ENCODE measurements at places on chromosomes 13 and 19.

DNA sequence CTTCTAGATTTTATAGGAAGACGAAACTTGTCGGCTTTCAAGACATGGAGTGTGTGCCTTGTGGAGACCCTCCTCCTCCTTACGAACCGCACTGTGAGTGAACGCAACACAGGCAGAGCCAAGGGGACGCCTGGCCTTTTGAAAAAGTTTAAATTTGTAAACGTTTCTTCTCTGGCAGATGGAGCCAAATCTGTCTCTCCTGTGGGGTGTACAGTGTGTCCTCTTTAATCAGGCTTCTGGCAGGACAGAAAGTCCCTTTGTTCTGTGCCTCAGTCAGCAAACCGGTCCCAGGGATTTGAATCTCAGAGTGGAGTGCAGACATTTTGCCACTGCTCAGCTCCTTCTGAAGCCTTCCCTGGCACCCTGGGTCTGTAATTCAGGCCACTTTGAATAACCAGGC, 56.5 kb downstream of the TNFRSF19 start:
- DNase-seq: no peak

DNA sequence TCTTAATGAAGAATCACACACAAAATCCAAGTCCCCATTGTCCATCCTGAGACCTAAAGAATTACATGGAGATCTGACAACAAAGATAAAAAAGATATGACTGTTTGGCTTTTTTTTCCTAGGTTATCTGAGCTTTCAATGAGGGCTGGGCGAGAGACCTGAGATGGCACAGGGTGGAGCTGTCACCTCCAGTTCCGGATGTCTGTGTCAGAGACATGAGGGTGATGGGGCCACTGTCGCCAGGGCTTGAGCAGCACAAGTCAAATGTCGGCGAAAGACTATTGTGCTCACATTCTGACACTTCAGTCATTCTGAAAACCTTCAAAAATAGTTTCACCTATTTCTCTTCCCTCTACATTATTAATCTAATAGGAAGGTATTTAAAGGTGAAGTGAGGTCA, 65.7 kb downstream of the SLC7A1 start:
- no peak for DNase-seq

DNA sequence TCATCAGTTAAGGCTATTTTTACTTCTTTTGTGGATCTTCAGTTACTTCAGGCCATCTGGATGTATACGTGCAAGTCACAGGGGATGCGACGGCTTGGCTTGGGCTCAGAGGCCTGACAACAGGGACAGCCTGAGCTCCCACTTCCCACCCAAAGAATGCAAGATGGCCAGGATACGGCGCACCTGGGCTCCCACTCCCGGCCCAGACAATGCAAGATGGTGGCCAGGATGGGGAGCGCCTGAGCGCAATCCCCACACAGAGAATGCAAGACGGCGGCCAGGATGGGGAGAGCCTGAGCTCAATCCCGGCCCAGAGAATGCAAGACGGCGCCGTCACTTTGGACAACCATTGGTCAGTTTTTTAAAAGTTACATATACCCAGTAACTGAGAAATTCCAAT, 25.3 kb upstream of the MIER2 start:
- DNase-seq: no peak

GRCh38 chr19:33724021-33724720, 72.5 kb upstream of the KCTD15 start:
- DNase-seq: no peak

- DNase-seq: no peak
Observed at GRCh38 chr13:113029487-113030258, 60.7 kb downstream of the MCF2L start.

GRCh38 chr19:19218911-19219310, 7.2 kb downstream of the NCAN start:
- no peak for DNase-seq

- DNase-seq: no peak
Observed at GRCh38 chr19:6472713-6473112, 8.6 kb downstream of the CRB3 start.

DNA sequence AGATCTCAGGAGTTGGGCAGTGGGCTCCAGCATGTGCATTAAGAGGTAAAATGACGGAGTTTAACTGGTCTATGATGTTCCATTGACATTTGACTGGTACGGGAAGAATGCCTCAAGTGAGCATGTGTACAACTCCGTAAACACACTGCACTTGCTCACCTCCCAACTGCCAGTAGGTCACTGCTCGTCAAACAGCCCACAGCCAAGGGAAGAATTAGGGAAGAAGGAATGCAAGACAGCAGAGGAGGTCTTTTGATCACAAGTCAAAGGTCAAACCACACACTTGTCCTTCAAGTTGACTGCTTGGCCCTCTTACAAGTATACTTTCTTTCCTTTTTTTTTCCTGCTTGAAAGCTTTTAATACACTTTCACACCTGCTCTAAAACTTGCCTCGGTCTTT, 236.7 kb downstream of the B3GLCT start:
- DNase-seq: no peak

- no peak for DNase-seq
Observed at GRCh38 chr19:44927746-44928145, 13.3 kb downstream of the APOC1 start.

- DNase-seq: no peak
Observed at GRCh38 chr19:11053817-11054195, 35.5 kb upstream of the LDLR start.

- DNase-seq: no peak
Observed at GRCh38 chr19:952680-953444, 27.0 kb downstream of the ARID3A start.

GRCh38 chr13:76741046-76741445, 145.2 kb downstream of the KCTD12 start:
- DNase-seq: no peak

- DNase-seq: peak; percentile 83
Observed at GRCh38 chr19:17488593-17489391, 18.5 kb downstream of the SLC27A1 start.

GRCh38 chr13:97296740-97297139, 74.6 kb downstream of the MBNL2 start:
- DNase-seq: no peak

- DNase-seq: no peak
Observed at GRCh38 chr19:1992759-1993260, 22.7 kb downstream of the BTBD2 start.

- no peak for DNase-seq
Observed at GRCh38 chr13:78524936-78525335, 78.4 kb downstream of the POU4F1 start.

DNA sequence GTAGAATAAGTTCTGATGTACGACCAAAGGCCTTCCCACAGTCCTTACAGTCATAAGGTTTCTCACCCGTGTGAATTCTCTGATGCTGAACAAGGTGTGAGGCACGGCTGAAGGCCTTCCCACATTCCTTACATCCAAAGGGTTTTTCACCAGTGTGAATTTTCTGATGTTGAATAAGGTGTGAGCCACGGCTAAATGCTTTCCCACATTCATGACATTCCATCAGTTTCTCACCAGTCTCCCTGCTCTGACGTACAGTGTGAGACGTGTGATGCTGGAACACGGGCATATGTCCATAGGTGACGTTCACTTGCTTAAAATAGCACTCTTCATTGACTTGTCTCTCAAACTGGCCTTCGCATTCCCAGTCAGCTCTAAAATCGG, 31.0 kb upstream of the COX7A1 start:
- no peak for DNase-seq

- no peak for DNase-seq
Observed at GRCh38 chr13:45492538-45492937, 27.8 kb downstream of the COG3 start.

DNA sequence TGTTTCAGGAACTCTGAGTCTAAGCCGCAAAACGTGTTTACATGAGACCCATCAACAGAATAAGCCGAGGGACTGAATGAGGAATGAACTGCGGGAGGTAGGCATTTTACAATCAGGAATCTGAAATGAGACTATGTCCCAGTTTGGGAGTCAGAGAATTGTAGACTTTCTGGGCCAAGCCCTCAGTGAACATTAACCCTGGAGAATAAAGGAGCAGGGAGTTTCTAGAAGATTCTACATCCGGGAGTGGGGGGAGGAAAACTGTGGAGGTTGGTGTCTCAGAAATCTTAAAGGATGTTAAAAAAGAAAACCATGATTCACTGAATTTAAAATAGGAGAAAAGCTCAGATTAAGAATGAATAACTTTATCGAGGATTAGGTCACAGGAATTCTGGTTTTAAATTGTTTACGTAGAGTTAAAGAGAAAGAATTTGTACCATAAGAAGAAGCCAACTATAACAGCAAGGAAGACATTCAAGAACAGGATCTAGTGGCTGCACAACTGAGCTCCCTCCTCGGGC, 18.5 kb downstream of the RFX2 start:
- no peak for DNase-seq

- DNase-seq: no peak
Observed at GRCh38 chr13:99031832-99032231, 54.0 kb upstream of the DOCK9 start.

GRCh38 chr13:73403355-73404120, 344.7 kb downstream of the KLF5 start:
- no peak for DNase-seq

- no peak for DNase-seq
Observed at GRCh38 chr19:8610041-8610935, at the start of gene ADAMTS10. Gene ADAMTS10 (minus strand): TSS chr19:8610715. CDS start chr19:8605710, 5,005 bp downstream.

GRCh38 chr19:1851654-1852580, 3.6 kb upstream of the REXO1 start:
- DNase-seq: no peak

DNA sequence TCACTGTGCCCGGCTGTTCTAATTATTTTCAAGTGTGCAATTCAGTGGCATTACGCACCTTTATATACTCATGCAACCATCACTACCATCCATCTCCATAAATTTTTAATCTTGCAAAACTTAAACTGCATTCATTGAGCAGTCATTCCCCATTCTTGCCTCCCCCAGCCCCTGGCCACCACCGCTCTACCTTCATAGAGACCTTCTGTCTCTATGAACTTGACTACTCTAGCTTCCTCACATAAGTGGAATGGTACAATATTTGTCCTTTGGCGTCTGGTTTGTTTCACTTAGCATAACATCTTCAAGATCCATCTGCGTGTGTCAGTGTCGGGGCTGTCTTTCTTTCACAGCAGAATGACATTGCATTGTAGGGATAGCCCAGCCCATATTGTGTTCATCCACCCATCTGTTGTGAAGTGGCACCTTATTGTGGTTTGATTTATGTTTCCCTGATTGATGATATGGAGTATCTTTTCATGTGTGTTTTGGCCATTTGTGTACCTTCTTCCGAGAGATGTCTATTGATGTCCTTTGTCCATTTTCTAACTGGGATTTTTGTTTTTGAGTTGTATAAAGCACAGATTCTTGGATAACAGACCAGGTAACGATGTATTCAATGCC, 64.8 kb upstream of the FLT1 start:
- DNase-seq: no peak

DNA sequence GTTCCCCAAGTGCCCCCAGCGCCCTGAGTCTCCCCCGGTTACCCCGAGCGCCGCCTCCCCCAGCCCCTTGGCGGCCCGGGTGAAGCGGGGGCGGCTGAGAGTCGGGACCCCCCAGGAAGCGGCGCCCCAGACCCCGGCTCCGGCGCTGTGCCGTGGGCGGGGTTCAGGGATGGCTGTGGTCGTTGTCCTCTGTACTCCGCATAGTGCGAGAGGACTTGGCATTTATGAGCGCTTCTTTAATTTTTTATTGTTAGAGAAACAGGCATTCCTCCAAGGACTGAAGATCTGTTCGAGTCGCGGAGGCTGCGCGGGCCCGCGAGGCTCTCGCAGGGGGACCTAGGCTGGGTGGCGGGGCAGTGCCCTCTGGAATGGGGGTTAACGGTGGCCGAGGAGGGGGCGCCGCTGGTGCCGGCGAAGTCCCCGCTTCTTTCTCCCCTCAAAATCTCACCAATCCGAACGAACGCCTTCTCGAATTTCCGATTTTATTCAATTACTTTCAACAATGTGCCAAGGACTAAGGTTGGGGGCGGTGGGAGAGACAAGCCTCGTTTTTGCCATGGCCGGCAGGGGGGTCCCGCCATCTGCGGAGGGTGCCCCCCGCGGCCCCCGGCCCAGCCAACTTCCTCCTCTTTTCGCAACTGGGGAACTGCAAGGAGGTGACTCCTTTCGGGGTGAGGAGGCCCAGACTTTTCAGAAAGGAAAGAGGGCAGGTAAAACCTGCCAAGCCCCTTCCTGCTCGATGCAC, 596 bp upstream of the GJB2 start:
- no peak for DNase-seq

DNA sequence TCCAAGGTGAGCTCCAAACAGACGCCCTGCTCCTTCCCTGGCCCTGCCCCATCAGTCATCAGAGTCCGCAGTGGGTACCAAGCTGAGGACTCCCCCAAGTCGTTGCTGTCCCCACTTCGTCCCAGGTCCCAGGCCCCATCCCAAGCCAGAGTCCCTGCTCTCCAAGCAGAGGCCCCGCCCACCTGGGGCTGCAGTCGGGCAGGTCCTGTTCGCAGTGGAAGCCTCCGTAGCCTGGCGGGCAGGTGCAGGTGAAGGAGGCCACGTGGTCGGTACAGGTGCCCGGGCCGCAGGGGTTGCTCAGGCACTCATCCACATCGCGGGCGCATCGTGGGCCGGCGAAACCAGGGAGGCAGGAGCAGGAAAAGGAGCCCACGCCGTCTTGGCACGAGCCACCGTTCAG, 19.4 kb downstream of the NOTCH3 start:
- DNase-seq: no peak

- no peak for DNase-seq
Observed at GRCh38 chr13:98834254-98834960, 81.9 kb upstream of the SLC15A1 start.

DNA sequence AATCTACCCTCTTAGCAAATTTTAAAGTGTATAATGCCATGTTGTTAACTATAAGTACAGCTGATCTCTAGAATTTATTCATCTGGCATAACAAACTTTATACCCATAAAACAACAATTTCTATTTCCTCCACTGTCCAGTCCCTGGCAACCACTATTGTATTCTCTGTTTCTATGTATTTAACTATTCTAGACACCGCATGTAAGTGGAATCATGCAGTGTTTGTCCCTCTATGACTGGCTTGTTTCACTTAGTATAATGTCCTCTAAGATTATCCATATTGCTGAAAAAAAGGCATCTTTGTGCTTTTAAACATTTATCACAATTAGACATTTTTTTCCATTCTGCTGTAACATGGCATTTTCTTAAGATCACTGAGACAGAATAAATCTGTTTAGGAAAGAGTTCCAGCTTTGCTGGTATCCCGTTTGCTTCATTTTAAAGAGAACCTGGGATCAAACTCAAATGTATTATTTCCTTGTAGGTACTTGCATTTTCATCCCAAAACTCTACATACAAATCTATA, 1191.0 kb downstream of the SLITRK5 start:
- DNase-seq: no peak

All from HCT116 (cell line).